ENCODE measurements at places on chromosomes 13 and 19.

DNA sequence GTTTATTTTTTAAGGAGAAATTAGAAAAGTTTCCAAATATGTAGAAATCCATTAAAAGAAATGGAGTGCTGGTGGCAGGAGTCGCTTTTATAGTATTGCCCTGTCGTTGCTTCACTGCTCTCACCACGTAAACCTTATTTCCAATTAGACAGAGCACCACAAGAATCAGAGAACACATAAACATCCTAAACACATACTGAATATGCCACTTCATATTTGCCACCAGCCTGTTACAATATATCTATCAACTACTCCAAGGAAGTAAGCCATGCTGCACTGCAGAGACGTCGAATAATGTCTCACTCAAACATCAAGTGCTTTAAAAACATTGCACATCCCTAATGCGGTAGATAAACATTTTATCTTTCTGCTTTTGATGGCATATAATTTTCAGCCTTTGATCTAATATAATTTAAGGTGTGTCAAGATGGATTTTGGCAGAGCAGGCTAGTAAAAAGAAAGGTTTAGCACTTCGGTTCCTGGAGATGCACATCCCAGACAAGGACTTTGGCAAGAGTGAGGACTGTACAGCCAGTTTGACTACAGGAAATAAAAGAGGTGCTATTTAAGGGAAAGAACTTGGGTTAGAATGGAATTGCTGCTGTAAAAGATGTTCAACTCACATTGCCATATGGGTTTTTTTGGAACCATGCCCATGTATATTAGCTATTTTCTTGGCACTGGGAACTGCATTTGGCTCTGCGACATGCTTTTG, 932.3 kb downstream of the EFNB2 start:
- DNase-seq: no peak

GRCh38 chr19:12802267-12803106, 618 bp downstream of the THSD8 start:
- peak; percentile 62 for DNase-seq

- DNase-seq: no peak
These were observed 7.0 kb upstream of the MYDGF start for GRCh38 chr19:4676955-4677731.

GRCh38 chr19:32233885-32234284, 111.5 kb upstream of the ZNF507 start:
- no peak for DNase-seq

DNA sequence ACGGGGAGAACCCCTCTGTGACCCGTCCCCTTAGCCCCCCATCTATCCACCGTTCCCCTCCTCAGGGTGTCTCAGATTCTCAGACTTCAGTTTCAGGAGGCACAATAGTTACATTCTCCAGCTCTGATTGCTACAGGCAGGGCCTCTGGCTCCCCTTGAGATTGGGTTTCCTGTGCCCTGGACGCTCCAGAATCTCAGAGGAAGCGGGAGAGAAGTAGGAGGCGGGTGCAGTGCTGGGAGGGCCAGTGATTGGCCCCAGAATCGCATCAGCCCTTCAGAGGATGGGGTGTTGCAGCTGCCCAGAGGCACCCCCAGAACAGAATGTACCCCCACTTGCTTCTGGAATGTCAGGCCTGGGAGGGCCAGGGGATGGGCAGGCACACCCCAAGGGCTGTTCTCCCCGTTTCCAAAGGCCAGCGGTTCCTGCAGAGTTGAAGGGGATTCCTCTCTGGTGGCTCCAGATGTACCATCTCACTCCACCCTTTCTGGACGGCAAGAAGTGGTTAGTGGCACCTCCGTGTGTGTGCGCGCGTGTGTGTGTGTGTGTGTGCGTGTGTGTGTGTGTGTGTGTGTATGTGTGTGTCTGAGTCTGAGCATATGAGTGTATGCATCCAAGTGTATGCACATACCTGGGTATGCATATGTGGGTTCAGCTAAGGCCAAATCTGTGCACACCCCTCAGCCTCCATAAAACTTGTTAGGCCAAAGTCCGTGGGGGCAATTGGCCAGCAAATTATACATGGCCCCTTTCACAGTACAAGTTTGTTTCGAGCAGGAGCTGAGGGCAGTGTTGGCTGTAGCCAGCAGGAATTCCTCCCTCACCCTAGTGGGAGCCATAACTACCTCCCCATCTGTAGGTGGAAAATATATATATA, 35.5 kb downstream of the LYL1 start:
- DNase-seq: no peak

- no peak for DNase-seq
These were observed 624.8 kb downstream of the LIG4 start for GRCh38 chr13:107590556-107590955.

GRCh38 chr13:50575138-50575537, 268.4 kb downstream of the DLEU7 start:
- no peak for DNase-seq

- DNase-seq: no peak
These were observed 2.3 kb upstream of the STRN4 start for GRCh38 chr19:46748325-46749109.

DNA sequence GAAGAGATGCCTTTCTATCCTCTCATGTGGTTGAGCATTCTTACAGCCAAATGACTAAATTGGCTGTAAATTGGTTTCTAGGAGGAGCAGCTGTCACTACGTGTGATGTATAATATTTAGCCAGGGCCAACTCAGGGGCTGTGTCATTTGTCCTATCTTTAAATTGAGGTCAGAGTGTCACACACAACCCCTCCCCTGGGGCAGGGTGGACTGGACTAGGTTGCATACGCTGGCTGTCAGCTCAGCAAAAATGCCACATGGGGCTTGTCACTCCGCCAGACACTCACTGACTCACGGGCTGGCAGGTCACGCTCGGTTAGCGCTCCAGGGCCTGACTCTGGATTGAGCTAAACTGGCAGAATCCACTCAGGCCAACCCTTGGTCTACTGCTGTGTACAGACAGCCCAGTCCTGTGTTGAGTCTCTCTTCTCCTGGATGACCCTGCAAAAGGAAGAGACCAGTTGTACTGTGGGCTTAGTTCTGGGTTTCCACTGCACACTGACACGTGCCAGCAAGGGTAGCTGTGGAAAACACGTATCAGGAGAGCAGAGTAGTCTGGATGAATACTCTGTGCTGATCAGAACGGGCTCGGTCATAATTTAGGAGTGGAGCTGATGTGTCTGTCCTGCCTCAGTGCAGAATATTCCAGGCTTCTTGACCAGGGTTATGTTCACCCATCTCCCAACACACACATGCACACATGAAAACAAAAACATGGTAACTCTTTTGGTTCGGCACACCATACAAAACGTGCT, 29.1 kb downstream of the SHISA2 start:
- DNase-seq: peak; percentile 63

DNA sequence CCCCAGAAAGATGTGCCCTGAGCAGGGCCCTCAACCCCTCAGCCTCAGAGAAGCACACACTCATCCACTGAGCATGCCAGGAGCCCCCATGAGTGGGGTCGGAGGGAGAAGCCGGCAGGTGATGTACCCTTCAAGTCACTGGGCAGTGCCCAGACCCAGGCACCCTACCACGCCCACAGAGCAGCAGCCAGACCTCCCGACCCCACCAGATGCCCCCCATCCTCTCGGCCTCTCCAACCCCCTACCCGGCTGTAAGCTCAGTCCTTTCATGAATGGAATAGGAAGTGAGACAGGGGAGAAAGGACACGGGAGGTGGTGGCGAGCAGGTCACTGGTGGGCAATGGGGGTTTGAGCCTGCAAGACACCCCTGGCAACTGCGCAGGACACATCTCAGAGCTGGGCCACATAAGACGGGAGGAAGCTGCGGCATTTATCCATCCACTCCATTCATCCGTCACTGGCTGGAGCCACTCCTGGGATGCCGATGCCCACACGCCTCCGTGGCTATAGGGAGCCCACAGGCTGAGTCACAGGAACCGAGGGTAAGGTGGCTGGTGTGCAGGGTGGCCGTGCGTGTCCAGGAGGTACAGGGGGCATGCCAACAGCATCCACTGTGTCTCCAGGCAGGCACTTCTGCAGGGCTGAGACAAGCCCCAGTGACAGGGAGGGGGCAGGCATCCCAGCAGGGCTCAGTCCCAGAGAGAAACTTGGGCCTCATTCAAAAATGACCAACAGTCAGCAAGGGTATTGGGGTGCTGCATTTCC, 23.8 kb upstream of the VSTM2B start:
- no peak for DNase-seq

DNA sequence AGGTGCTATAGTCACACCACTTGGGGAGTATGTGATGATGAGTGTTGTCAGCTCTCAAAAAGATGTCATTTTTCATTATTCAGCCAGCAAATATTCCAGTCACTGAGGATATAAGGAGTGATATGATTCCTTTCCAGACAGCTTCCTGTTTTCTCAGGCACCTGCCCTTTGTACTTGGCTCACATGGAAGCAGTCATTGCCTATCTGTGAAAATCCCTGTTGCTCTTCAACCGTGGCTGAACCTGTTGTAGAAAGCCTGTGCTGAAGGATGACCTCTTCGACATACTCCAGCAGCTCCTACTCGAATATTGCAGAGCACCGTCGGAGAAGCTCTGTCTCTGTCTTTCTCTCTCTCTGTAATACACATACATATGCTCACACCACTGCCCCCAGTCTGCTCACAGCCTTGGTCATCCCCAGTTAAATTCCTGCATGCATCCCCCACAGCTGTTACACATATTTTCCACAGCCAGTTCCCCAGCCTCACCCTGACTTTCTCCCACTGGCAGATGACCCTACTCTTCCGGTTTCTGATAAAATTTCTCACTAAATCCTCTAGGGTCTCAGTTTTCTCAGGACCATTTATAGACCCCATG, 204.2 kb upstream of the ARGLU1 start:
- no peak for DNase-seq
